Fibroblast of mammary gland (primary cell): ENCODE measurements at places on chromosomes 4 and X.

GRCh38 chrX:55522596-55523276 lies 33.1 kb upstream of the USP51 start:
- DNase-seq, result no peak

GRCh38 chrX:41692162-41692749 lies 3.5 kb downstream of the GPR34 start:
- DNase-seq, result peak; percentile 84

DNA sequence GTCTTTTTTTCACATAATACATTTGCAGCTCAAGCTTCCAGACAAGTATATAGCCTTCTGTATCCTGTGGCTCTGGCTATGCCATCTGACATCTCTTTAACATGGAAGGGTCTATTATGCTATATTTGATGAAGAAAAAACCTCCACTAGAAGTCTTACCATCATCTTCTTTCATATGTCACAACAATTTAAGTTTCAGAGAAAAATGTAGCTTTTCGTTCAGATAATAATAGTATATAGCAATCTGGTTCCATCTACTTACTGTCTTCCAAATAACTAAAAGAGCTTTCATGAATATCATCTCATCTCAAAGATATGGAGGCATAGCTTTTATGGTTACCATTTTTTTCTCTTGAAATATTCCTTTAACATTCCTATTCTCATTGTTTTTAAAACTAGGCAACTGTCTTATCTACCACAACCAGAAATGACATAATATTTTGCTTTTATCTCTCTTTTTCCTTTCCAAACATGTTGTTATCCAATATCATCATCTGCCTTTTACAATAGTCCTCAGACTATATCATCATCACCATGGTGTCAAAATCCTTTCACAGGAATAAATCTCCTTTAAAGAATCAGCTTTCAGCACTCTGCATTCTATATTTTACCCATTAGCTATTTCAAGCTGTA lies 1005.1 kb downstream of the PDHA2 start:
- DNase-seq, result no peak

DNA sequence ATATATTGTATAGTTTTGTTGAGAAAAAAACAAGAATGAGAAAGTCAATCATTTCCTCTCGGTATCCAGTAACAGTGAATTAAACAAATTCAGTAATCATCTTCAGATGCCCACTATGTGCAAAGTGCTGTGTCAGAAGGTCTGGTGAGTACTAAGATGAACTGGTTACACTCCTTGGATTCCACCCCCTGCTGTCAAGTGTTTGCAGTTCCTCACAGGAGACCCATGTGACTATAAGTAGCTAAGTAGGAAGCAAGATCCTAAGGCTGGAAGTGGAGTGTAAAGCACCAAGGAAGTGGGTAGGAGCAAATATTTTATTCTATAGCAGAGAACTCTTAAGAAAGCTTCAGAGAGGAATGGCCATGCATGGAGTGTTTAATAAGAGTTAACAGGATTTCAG lies 73.6 kb downstream of the SNX25 start:
- DNase-seq, result peak; percentile 61

- no peak for DNase-seq
Measured at GRCh38 chr4:78687818-78688217, 88.3 kb upstream of the BMP2K start.

DNA sequence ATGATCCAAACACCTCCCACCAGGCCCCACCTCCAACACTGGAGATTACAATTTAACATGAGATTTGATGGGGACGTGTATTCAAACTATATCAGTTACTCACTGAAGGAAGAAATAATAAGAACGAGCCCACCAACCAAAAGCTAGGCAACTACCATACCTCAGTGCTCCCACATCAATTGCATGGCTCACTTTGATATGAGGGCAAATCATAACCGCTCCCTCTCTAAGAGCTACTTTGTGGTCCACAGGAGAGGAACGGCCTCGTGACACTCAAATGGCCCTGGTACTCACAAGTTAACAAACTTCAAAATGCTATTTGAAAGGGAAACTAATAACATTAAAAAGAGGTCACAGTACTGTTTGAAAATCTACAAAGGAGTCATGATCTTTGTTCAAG lies 170.7 kb upstream of the SLC7A11 start:
- no peak for DNase-seq

- no peak for DNase-seq
Measured at GRCh38 chr4:78441756-78442155, 109.8 kb upstream of the ANXA3 start.

- DNase-seq, result no peak
Measured at GRCh38 chr4:26015906-26016305, 101.9 kb downstream of the SMIM20 start.

GRCh38 chr4:184434501-184435066 lies 39.8 kb downstream of the IRF2 start:
- DNase-seq, result no peak

DNA sequence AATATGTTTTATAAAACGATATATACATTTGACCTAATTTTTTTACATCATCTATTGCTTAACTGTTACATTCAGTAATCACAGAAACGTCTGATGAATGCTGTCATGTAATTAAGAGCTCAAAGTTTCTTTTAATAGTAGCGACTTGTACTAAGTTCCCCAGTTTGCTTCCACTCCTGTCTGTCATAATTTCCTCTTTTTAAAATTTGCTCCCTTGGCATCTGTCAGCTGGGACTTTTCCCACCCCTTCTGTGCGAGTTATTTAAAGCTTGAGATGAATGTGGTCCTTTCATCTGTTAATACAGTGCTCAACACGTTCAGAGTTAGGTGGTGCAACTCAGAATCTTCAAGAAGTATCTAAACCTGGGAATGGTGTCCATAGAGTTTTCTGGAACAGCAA lies 1.2 kb downstream of the RAP1GDS1 start:
- DNase-seq, result peak; percentile 8

GRCh38 chr4:15054541-15054940 lies 52.3 kb downstream of the CPEB2 start:
- no peak for DNase-seq

- DNase-seq, result peak; percentile 42
Measured at GRCh38 chr4:99436976-99437722, 2.0 kb upstream of the ADH7 start.

GRCh38 chr4:67087897-67088296 lies 457.4 kb downstream of the CENPC start:
- peak; percentile 30 for DNase-seq

GRCh38 chr4:31575504-31575903 lies 855.3 kb downstream of the PCDH7 start:
- DNase-seq, result no peak

DNA sequence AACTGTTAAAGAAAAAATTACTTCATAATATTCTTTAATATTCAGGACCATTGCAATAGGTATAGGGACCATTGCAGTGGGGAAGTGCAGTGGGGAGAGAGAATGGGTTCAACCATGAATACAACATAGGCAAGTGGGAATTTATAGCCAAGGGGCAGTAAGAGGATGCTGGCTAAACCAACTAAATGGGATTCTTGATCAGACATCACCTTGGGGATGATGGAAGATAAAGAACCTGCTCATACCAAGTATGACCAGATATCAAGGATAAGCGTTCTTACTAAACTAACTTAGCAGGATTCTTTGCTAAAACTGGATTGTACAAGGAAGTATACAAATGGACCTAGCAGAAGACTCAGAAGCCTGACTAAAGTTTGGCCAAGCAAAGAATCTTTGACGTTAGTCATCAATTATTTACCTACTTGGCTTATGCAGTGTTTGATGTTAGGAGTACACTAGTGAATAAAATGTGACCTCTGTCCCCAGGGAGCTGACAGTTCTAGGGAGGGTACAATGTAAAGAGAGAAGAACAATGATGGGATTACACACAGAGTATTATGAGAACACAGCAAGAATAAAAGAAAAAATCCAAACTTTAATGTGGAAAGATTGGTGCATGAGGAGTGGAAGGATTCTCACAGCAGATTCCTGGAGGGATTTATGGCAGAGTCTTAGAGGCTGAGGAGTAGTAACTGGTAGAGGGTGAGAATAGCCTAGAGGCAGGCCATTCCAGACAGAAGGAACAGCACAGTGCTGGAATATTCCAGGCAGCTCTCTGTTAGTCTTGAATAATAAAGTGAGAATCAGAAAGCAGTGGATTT lies 54.7 kb upstream of the MYOZ2 start:
- peak; percentile 48 for DNase-seq

- no peak for DNase-seq
Measured at GRCh38 chr4:21385706-21386105, 562.9 kb downstream of the KCNIP4 start.

DNA sequence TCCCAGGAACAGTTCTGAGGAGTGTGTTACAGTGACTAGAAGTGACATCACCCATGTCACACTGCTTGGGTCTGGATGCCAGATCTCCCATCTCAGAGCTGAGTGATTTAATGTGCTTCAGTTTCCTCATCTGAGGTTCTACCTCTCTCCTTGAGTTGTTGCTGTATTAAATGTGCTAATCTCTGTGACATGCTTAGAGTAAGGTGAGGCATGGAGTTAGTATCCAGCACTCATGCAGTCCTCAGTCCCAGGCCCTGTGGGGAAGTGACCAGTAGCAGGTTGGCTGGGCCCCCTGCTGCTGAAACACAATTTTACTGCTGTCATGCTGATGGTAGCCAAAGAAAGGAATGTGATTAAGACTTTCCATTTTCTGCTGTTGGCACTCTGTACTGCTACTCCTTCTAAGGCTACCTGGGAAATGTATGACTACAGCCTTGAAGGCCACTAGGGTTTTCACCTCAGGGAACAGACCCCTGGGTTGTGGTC lies 639.6 kb downstream of the MID1IP1 start:
- no peak for DNase-seq

DNA sequence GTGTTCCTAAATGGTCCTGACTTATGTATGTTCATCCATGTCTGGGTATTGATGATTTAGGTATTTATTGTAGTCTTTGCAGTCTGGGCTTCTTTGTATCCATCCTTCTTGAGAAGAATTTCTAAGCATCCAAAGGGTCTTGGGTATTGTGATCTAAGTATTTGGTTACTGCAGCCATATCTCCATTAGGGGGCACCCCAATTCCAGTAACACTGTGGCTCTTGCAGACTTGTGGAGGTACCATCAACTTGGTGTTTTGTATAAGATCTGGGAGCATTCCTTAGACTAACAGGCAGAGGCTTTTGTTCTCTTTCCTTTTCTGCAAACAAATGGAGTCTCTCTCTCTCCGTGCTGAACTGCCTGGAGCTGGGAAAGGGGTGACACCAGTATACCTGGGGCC lies 113.7 kb upstream of the NEXMIF start:
- DNase-seq, result peak; percentile 18

DNA sequence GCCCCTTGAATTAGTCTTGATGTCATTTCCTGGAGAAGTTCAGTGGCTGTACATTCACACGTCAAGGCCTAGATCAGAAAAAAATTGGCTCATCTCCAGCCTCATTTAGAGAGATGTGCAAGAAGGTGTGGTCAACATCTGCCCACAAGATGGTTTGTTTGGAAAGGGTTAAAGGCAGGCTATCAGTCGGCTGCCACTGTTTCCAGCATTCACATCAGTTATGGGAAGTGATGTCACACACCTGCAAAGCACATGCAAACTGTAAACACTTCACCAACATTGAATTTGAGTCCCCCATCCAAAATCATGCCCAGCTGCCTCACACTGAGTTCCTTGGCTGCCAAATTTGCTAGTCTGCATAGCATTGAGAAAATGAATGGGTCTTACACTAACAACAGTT lies 498.3 kb upstream of the INTU start:
- peak; percentile 6 for DNase-seq

DNA sequence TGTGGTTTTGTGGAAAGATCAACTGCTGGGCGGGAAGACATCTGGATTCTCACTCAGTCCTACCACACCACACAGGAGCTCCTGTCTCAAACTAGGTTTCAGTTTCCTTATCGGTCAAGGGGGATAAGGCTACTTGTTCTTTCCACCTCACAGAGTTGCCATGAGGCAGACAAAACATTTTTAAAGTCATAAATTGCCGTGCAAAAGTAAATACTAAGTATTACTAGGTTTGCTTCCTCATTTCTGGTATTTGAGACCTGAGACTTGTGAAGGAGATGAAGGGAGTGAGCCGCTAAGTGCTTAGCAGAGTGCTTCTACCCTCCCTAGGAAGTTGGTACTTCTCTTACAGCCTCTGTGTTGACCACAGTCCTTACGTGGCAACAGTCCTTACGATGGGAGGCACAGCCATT lies 1.5 kb downstream of the LAP3 start:
- peak; percentile 25 for DNase-seq

GRCh38 chr4:159232465-159233106 lies 129.7 kb downstream of the RAPGEF2 start:
- no peak for DNase-seq

- DNase-seq, result no peak
Measured at GRCh38 chrX:68193234-68193633, 240.1 kb downstream of the OPHN1 start.
